ENCODE measurements at places on chromosomes 7 and 10.

GRCh38 chr7:51031791-51032515 lies 249.3 kb upstream of the GRB10 start:
- no peak for DNase-seq

DNA sequence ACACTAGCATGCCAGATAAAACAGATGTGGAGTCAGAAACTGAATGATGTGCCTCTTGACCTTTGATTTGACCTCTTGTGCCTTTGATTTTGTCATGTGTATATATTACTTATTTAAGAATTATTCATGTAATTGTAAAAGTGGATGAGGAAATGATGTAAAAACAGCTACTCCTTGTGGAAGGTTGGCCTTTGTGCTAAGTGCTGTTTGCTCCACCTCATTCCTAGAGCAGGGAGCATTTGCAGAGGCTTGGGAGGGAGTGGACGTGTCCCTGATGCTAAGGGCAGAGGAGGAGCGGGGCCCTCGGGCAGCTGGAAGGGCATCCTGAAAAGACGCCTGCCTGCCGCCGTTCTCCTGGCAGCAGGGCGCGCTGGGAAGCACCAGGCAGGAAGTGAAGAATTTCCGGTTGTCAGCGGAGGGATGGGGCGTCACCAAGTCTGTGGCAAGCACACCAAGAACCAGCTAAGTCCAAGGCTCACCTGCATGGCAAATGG lies 197.6 kb upstream of the ZNF32 start:
- no peak for DNase-seq

- no peak for DNase-seq
Observed at GRCh38 chr10:62732841-62733653, 71.5 kb upstream of the ADO start.

DNA sequence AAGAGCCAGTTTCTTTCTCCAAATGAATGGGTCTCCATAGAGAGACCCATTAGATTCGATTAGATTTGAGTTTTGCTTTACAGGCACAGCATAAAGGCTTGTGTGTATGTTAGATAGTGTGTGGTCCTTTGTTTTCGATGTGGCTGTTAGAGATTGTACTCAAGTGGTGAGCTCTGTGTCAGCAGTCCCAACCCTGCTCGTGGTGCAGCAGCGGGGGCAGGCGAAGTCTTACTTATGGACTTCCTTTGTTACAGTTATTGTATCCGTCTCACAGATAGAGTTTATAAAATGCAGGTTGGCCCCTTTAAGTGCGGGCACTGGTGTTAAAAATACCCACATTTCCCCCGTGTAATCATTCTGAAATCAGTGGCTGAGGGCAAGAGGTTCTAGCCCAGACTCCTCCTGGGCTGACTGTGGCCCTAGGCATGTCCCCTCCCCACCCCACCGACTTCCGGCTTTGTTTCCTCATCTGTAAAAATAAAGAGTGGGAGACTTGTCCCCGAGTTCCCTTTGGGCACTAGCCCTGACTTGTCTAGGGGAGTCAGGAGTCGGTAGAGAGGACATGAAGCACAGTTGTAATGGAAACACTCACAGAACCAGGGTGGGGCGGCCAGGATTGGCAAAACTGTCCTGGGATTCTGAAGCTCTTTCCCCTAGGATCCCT lies 28.6 kb downstream of the MTURN start:
- DNase-seq, result no peak

GRCh38 chr10:10774416-10774815 lies 243.3 kb upstream of the CELF2 start:
- DNase-seq, result no peak

GRCh38 chr10:128096486-128097199 lies 29.6 kb downstream of the MKI67 start:
- no peak for DNase-seq

GRCh38 chr7:103752995-103753394 lies 236.5 kb downstream of the RELN start:
- DNase-seq, result no peak

DNA sequence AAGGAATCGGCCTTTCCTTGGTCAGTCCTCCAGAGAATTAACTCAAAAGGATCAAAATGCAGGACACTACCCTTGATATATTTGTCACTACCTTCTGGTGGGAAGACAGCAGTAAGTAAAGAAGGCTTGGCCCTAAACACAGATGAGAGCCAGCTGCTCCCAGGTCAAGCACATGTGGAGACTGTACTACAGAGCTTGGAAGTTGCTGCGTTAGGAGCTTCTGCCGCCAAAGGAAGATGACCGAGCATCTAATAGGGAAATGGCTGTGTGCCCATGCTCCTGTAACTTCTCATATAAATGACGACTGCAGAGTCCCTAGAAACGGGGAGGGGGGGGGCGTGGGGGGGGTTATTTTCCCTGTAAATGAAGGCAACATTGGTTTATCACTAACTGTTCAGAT lies 59.0 kb downstream of the PODXL start:
- DNase-seq, result no peak

- peak; percentile 73 for DNase-seq
Observed at GRCh38 chr7:47827351-47827756, 120.9 kb downstream of the PKD1L1 start.

DNA sequence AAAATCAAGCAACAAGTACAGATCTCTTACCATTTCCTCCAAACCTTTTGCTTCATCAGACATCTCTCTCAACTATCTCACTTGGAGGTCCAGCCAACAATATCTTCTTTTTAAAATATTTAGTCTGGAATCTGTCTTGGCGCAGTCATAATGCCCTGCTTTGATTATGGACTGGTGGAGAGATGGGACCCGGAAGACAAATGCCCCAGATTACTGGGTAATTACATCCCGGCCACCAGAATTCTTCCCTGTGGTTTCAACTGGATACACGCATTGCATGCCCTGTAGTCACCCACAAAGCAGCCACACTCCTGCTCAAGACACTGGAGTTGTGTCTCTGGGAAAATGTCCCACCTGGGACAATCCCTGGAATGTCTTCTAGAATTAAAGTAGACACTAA lies 65.5 kb downstream of the BPGM start:
- DNase-seq, result no peak

DNA sequence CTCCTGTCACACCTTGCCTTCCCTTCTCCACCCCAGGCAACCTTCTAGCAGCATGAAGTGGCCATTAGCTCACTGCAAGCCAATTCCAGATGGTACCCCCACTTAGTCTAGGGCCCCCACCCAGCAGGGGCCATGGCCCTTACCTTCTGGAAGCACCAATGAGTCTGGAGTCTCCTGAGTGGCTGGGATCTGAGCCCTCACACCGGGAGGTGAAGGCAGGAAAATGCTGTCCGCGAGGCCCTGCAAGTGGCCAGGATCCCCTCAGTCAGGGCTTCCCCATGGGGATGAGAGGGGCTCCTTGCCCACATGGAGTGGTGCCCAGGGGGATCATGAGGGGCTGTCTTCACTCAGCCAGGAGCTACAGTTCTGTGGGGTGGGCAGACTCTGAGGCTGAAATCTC lies 4.6 kb downstream of the AQP1 start:
- DNase-seq, result no peak

DNA sequence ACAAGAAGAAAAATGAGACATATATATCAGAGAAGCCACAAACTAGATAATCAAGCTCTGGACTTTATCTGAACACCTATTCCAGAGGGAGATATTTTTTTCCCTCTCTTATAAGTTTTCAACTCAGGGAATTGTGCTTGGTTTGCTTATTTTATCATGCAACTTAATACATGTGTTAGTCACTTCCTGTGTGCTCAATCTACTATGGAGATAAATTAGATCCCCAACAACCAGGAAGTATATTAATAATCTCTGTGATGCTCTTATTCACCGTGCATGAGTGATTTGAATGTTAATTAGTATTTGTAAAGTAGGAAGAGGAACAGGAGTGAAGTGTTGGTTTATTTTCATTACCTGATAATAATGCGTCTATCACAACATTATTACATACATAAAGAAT lies 38.8 kb upstream of the ZNF365 start:
- DNase-seq, result no peak

- no peak for DNase-seq
Observed at GRCh38 chr7:158300427-158300826, 287.2 kb downstream of the PTPRN2 start.

DNA sequence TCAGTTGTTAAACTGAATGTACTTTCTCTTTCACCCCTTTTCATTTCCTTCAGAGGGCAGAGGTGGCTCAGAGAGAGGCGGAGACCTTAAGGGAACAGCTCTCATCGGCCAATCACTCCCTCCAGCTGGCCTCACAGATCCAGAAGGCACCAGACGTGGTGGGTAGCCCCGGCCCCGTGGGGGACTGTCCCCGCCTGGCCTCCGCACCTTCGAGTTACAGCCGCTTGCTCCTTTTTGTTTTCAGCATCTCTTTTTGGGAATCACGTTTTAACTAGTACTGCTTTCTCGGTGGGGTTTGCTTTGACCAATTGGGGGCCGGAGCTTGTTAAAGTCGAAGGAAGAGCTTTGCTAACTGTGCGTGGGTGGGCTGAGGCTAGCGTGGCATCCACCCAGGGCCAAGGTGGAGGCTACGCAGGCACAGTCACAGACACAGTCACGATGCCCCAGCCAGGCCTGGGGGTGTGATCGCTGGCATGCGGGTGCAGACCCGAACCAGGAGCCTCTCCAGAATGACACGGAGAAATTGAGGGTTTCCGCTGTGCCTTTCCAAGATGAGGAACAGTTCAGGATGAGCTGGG lies 116.2 kb upstream of the SH2B2 start:
- no peak for DNase-seq

DNA sequence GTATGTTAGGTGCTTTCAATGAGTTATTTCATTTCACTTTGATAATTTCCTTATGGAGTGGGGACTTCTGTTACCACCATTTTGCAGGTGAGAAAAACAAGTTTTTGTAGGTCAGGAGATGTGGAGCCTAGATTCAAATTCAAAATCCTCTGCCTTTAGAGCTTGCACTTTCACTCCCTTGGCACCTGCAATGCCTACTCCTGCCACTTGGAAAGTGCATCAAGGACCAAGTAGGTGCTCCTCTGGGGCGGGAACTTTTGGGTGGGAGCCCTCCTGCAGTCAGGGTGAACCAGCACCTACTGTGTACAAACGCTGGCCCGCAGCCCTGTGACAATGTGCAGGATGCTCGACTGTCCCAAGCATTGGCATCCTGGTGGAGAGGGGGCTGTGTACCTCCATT lies 199.0 kb downstream of the EMX2 start:
- DNase-seq, result no peak

GRCh38 chr7:123746055-123746454 lies 2.7 kb downstream of the WASL start:
- DNase-seq, result no peak

DNA sequence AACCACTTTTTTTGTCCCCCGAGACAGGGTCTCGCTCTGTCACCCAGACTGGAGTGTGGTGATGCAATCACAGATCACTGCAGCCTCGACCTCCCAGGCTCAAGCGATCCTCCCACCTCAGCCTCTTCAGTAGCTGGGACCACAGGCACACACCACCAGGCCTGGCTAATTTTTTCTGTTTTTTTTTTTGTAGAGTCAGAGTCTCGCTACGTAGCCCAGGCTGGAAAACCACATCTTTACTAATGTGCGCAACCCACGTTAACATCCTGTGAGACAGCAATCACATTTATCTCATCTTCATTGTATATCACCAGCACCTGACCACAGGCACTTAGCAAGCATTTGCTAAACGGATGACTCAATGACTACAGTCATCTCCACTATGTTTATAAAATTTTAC lies 77.8 kb upstream of the ATP6V0A4 start:
- DNase-seq, result no peak

- DNase-seq, result no peak
Observed at GRCh38 chr7:12942609-12943008, 255.2 kb downstream of the ARL4A start.

All from breast epithelium (tissue), 4 donors.